ENCODE measurements at places on chromosomes 4 and X. TPM values are rescaled to one million over a fixed set of nuclear protein-coding genes. Genes with fewer than 3 reads are reported as not detected.

Gene ADGRG4
- 0.03 TPM for polyA plus RNA-seq

Gene PNPLA4
- 13.3 TPM for polyA plus RNA-seq

Gene COX7B2
- not detected for polyA plus RNA-seq

Gene FAM9B
- polyA plus RNA-seq = not detected

Gene SUPT20HL1
- not detected for polyA plus RNA-seq

Gene EMD
- polyA plus RNA-seq = 39.6 TPM

Gene TEC
- 0.77 TPM for polyA plus RNA-seq

Gene USP26
- polyA plus RNA-seq = not detected

Gene CXCL11
- polyA plus RNA-seq = not detected

Gene DDX60
- polyA plus RNA-seq = 6.0 TPM

Gene PRSS12
- 3.6 TPM for polyA plus RNA-seq

Gene REPS2
- polyA plus RNA-seq = 8.9 TPM

Gene SSX4
- polyA plus RNA-seq = not detected

Gene KCNIP4
- polyA plus RNA-seq = 3.1 TPM

Gene DCAF4L1
- 0.39 TPM for polyA plus RNA-seq

Gene PITX2
- polyA plus RNA-seq = 32.0 TPM

Gene ASB9
- 3.5 TPM for polyA plus RNA-seq

Gene ARSD
- 9.3 TPM for polyA plus RNA-seq

Gene GLUD2
- 2.5 TPM for polyA plus RNA-seq

Gene SLC10A4
- 0.39 TPM for polyA plus RNA-seq

Gene TRIM60
- polyA plus RNA-seq = not detected

Gene CTAG1B
- not detected for polyA plus RNA-seq

Gene POU3F4
- not detected for polyA plus RNA-seq
